ENCODE measurements at places on chromosomes 5 and 9.

- DNase-seq: no peak
Measured at GRCh38 chr9:103900466-103900865, 193.6 kb upstream of the SMC2 start.

- DNase-seq: no peak
Measured at GRCh38 chr5:168609806-168610482, 30.8 kb upstream of the PANK3 start.

- no peak for DNase-seq
Measured at GRCh38 chr5:111774525-111774924, 17.5 kb upstream of the NREP start.

- no peak for DNase-seq
Measured at GRCh38 chr5:80793354-80793753, 138.6 kb upstream of the DHFR start.

- DNase-seq: no peak
Measured at GRCh38 chr5:81724571-81724970, 26.3 kb downstream of the SSBP2 start.

DNA sequence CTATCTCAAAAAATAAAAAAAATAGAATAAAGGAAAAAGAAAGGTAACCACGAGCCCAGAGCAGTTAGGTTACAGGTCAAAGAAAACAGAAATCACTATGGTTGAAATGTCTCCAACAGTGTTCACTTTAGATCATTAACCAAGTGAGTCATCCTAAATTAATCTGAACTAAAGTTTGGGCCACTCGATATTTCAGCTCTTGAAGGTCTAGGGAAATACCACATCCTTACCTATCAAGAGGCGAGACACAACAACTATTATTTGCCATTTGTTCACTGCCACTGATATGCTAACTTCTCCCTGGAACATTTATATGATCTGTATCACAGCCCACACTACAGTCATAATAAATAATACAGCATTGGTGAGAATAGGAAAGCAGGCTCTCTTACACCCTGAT lies 111.3 kb upstream of the NR5A1 start:
- DNase-seq: no peak
